MCF 10A (cell line): ENCODE measurements at places on chromosomes 4 and X. TPM values are rescaled to one million over a fixed set of nuclear protein-coding genes. Genes with fewer than 3 reads are reported as not detected.

DNA sequence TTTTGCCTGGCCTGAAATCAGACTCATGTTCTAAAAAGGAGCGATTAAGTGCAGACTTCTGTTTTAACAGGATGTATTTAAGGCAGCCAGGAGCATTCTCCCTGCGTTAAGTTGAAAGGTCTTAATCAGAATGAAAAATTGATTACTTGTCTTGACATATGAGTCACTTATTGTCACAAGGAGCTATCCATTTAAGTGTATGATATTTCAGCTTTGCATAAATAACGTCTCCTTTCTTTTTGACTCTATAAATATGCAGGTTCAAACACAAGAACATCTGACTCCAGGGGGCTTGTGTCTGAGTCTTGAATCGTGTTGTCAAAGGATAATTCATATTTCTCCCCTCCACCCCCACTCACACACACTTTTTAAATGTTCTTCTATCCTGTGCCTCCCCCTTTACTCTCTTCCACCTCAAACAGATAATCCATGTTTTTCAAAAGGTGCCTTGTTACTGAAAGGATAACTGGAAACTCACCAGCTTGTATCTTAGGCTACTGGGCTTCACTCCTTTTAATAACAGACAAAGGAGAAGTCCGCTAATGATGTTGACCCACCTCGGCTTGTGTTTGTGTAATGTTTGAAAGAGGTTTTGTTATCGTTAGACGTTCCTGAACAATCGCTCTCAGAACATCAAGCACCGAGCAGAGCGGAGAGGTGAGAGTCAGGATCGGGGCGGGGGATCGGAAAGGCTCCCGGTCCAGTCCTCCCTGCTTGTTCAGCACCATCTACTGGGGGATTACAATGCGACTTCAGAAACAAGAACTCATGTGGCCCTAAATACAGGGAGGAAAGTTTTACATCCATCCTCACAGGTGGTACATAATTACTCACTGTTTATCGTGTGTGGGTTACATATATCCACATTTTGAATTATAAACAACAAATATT lies 107.5 kb upstream of the RPL34 start:
- H3K27me3 ChIP-seq, result no peaks in the 10 kb centered on the region
- DNase-seq, result no peak
- H3K27ac ChIP-seq, result no peak overlapping the region
- H3K36me3 ChIP-seq, result no peaks in the 10 kb centered on the region

DNA sequence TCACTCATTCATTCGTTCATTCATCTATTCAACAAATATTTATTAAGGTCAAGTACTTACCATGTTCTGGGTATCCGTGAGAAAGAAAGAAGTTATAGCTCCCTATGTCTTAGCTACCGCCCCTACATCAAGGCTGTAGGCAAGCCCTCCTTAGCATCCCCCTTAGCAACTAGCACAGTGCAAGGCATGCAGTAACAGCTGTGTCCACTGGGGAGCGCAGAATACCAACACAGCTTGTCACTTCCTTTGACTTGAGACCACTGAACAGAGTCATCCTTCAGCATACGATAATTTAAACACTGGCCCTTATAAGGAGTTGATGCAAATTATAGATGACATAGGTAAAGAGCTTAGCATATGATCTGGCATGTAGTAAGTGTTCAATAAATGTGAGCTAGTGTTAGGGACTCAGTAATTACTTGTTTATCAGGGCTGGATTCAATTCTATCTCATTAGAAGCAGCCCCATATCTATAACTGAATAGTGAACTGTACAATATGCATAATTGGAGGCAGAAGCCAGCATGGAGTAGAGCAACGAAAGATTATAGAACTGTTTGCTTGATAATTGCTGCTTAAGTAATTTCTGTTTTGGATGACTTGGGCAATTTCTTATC lies 8.7 kb downstream of the KIAA1210 start:
- no peak overlapping the region for H3K4me3 ChIP-seq
- H3K27me3 ChIP-seq, result peaks cover 75% of the 10 kb centered on the region
- no peaks in the 10 kb centered on the region for H3K36me3 ChIP-seq
- no peak overlapping the region for H3K27ac ChIP-seq
- no peaks in the 10 kb centered on the region for H3K4me1 ChIP-seq
- peak; percentile 60 for DNase-seq

The LAP3 gene
- 31.0 and 45.0 TPM in 2 replicates for total RNA-seq

The MAGEA2 gene
- total RNA-seq, result not detected in 2 replicates
